Lower leg skin (tissue), 4 donors: ENCODE measurements at places on chromosomes 3 and 15. TPM values are rescaled to one million over a fixed set of nuclear protein-coding genes. Genes with fewer than 3 reads are reported as not detected.

- no peak for DNase-seq
These were observed 396 bp downstream of the PLA2G4D start for GRCh38 chr15:42093966-42094365.

DNA sequence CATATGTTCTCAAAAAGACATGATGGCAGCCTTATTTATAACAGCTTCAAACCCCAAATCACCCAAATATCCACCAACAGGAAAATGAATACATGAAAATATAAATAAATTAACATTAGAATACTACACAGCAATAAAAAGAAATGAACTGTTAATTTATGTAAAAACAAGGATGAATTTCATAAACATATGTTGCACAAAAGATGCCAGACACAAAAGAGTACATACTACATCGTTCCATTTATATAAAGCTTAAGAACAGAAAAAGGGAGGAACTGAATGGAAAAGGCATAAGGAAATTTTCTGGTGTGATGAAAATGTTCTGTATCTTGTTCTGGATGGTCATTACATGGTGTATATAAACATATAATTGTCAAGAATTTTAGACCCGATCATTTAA lies 69.9 kb upstream of the TUSC7 start:
- no peak for DNase-seq

DNA sequence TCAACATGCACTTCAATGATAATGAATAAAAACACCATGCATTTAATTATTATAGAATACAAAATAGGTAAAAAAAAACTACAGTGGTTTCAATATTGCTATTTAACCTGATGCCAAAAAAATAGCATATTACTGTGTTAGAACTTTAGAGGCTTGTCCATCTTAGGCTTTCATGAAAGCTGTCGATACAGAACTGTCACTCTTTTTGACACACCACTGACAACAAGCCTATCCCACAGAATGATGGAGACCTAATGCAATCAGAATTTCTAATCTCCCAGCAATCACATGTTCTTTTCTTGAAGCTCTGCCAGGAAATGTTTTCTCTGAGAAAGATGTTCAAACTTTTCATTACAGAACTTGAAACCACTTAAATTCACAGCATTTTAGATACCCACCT lies 490.3 kb upstream of the EPHA6 start:
- no peak for DNase-seq

- DNase-seq = no peak
These were observed 260.4 kb downstream of the FAM43A start for GRCh38 chr3:194946091-194946490.

RTP4 gene
- 1.3 TPM for total RNA-seq
